Cerebellar nuclear complex (tissue), 1 donor: ENCODE measurements at places on chromosomes 11 and 22.

GRCh38 chr22:19108807-19109197, 13.4 kb downstream of the DGCR2 start:
- no peak for DNase-seq

GRCh38 chr11:67519726-67520125, 3.5 kb downstream of the CABP2 start:
- DNase-seq, result no peak

GRCh38 chr11:112200252-112200651, 24.9 kb downstream of the BCO2 start:
- DNase-seq, result no peak

GRCh38 chr11:116118138-116118470, 613.9 kb upstream of the CADM1 start:
- no peak for DNase-seq

GRCh38 chr11:45168366-45169130, 22.1 kb downstream of the PRDM11 start:
- DNase-seq, result no peak

- no peak for DNase-seq
Measured at GRCh38 chr11:115886422-115886733, 382.2 kb upstream of the CADM1 start.

- no peak for DNase-seq
Measured at GRCh38 chr22:17963015-17963414, 61.3 kb downstream of the MICAL3 start.

DNA sequence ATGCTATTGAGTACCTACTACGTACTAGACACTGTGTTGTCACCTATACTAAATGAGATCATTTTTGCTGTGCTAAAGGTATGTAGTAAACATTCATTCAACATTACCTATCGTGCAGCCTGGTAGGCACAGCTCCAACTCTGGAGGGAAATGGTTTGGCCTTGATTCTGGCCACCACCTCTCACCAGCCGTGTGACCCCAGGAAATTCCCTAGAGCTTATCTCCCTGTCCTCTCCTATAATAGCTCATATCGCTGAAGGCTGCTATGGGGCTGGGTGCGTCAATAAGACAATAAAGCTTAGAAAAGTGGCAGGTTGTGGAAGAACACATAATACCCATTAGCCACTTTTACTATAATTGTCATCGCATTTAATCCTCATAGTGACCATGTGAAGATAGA, 107.5 kb downstream of the MYO18B start:
- no peak for DNase-seq

GRCh38 chr11:83600661-83601060, 314.5 kb upstream of the CCDC90B start:
- no peak for DNase-seq

DNA sequence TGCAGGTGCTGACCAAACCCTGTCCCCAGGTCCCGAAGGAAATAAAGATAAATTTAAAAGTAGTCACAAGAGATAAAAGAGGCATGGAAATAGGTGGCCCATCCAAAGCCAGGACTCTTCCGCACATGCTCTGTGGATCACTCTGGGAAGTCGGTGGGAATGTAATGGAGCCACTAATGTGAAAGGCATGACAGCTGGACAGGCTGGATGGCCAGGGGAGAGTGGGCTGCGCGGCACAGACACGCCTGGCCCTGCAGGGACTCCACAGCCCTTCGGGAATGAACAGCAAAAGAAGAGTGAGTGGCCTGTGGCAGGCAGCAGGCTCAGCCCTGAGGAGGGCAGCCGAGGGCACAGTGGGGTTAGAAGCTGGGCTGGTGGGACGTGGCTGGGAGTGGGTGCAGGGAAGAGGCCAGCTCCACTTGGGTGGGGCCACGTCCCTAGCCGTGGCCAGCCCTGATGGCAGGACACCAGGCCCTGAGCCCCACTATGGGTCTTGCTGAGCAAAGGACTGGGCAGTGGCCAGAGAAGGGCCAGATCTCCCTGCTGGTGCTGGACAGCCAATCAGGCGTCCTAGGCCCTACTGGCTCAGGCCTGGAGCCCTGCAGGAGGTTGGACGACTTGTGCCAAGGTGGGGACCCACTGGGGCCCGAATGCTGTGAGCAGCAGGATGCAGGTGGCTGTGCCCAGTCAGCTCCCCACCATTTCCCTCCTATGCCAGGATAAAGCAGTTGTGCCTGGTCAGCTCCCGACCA, 31.3 kb upstream of the GNB1L start:
- DNase-seq, result no peak

DNA sequence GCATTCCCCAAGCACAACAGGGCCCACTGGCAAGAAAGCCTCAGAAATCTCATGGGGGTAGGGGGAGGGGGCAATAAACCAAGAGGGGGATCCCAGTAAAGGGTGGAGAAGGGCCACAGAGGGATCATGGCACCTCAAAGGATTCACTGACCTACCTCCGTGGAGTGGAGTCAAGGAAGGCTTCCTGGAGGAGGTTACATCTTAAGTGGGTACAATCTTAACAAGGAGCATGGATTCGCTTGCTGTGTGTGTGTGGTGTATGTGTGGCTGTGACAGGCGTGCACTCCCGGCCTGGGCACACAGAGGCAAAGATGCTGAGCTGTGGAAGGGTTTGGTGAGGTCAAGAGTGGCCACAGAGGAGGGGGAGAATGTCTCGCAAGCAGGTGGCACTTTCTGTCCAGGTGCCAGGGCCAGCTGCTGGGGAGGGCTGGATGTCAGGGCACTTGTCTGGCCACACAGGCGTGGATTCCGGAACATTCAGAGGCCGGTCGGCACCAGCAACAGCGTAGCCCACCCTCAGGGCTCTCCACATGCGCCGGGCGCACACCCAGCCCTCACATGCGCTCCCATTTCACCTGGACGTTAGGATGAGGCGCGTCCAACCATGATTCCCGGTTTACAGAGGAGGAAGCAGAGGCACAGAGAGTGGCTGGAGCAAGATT, 43.3 kb downstream of the WNT7B start:
- no peak for DNase-seq

GRCh38 chr11:30921811-30922210, 335.7 kb upstream of the MPPED2 start:
- DNase-seq, result no peak

- no peak for DNase-seq
Measured at GRCh38 chr11:65108469-65109123, 3.1 kb upstream of the TM7SF2 start.

DNA sequence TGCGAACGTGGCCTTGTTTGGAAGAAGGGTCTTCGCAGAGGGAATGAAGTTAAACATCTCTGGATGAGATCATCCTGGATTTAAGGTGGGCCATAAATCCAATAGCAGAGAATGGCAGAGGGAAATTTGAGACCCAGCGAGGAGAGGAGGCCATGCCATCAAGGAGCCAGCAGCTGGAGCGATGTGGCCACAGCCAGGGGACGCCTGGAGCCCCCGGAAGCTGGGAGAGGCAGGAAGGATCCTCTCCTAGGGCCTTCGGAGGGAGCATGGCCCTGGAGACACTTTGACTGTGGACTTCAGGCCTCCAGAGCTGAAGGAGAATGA, 22.1 kb downstream of the ANO1 start:
- DNase-seq, result no peak

DNA sequence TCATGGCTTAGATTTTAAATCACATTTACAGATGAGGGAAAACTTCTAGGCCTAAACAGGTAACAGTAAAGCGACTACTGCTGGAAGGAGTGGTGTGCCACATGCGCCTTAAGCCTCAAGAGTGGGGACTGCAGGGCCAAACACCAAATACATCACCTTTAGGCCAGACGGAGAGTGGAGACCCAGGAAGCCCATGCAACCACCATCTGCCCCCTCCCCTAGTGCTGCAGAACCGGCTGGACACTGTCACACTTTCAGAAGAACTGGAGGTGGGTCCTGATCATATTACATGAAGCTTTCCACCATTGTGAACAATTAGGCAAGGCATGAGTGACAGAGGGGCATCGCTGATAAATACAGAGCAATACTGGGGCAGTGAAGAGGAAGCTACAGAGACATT, 28.9 kb downstream of the SLC25A18 start:
- DNase-seq, result no peak

- DNase-seq, result no peak
Measured at GRCh38 chr11:117796872-117797529, at the start of gene DSCAML1. Gene DSCAML1 (minus strand): TSS chr11:117797216. CDS start chr11:117797079, 137 bp downstream.

DNA sequence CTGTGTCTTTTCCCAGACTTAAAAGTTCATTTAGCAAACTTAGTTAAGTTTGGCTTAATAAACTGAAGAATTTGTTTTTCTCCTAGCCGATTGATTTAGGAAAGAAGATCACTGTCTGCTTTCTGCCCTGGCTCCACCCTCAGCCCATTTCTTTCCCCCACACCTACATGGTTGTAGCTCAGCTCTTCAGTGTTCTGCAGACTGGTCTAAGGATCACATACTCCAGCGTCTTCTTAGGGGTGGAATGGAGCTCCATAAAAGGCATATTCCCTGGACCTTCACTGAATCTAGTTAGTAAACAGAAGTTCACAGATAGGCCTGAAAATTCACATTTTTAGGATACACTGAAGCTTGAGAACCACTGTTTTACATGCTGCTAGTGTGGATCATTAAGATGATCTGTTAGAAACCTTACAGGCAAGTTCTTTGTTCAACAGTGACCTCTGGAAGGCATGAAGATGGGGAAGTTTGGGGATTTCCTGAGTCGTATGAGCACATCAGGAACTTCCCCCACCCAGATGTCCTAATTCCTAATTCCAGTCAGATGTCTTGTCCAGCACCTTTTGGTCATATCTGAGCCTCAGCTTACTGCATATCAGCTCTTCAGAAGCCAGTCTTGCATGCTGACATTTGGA, 16.8 kb downstream of the PIWIL4 start:
- no peak for DNase-seq

GRCh38 chr22:48968201-48968959, 859.3 kb downstream of the BRD1 start:
- peak; percentile 22 for DNase-seq

DNA sequence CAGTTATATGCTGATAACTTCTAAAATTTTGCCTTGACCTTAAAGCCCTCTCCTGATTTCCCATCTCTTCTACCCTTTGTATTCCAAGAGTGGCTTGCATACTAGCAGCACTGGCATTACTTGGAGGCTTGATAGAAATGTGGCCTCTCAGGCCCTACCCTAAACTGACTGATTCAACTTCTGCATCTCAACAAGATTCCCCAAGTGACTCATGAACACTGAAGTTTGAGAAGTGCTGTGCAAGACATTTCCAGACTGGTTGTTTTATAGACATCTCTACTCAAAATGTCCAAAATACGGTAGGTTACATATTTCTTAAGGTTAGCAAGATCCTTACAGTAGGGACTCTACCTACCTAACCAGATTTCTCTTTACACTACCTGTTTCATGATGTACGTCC, 48.6 kb downstream of the SESN3 start:
- DNase-seq, result no peak

DNA sequence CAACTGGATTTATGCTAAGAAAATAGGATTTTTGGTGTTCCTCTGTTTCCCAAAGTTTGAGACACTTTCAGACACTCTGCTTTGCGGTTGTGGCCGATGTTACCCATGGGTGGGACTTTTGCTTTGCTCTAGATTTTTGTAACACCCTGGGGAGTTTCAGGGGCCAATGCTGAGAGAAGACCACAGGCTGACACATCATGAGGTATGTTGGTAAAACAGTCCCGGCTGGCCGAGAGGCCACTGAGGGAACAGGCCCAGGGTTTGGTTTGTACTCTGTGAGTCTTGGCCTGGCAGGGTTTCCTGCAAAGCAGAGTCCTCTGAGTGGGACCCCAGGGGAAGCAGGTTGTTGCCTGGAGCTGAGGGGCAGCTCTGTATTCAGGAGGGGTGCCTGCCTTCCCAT, 78.5 kb upstream of the PITPNB start:
- DNase-seq, result no peak

DNA sequence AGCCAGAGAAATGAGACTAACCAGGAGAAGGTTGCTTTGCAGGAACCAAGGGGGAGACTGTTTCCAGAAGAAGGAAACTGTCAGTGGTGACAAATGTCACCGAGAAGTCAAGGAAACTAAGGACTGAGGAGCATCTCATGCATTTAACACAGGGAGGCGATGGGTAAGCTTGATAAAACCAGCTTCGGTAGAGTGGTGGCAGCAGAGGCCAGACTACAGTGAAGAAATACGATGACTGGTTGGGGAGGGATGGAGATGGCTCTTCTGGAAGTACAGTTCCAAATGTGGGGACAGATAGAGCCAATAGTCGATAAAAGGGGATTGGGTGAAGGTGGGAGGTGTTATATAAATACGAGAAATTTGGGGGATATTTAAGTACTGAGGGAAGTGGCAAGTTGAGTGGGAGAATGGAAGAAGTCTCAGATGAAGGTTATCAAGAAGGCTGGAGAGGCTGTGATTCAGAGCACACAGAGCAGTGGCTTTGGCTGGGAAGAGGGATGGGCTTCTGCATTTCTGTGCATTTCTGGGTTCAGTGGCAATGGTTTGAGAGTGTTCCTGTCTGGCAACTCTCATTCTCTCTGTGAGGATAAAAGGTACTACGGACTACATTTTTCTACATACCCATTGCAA, 29.2 kb downstream of the SC5D start:
- DNase-seq, result peak; percentile 87

GRCh38 chr11:131640320-131640719, 269.9 kb downstream of the NTM start:
- no peak for DNase-seq

DNA sequence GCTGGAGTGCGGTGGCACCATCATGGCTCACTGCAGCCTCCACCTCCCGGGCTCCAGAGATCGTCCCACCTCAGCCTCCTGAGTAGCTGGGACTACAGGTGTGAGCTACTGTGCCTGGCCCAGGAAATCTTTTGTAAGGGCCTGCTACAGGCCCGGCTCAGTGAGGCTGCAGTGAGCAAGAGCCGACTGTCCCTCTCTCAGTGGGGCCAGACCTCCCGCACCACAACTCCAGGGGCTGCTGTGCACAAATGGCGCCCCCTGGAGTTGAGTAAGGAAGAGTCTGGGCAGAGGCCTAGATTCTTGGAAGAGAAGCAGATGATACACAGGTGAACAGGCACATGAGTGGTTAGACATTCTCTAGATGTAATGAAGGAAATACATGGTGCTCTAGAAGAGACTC, 7.0 kb downstream of the SERHL2 start:
- DNase-seq, result no peak

GRCh38 chr22:40487663-40488249, 117.4 kb downstream of the SGSM3 start:
- DNase-seq, result no peak

GRCh38 chr11:74754507-74755252, 6.0 kb downstream of the RNF169 start:
- no peak for DNase-seq

DNA sequence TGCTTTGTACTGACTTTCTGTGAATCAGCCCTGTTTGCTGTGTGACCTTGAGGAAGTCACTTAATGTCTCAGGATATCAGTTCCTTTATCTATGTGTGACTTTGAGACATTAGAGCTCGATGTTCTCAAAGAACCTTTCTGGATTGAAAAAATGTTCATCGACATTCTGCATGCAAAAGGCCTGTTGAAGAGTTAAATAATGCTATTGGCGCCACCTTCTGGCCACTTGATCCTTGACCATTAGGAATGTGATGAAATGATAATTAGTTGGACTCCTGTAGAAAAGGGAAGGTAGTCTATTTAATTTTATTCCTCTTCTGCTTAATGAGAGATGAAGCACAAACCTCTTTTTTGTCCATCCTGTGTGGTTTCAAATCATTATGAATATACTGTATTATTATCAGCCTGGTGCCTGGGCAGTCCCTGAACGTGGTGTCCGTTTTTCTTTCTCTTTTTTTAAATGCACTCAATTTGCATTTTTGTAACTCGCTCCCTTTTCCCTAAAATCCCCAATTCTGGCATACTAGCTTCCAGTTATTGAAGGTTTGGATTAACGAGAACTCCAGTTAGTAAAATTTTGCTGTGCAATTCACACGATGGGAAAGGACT, 20.7 kb downstream of the ELF5 start:
- DNase-seq, result no peak
